Activated naive CD4-positive, alpha-beta T cell treated with Interleukin-2 at 50 U/mL for 16 hours (primary cell): ENCODE measurements at places on chromosomes 1 and 21.

GRCh38 chr1:81435175-81435574 lies 365.6 kb upstream of the ADGRL2 start:
- DNase-seq, result no peak

- DNase-seq, result no peak
These were observed 255.9 kb downstream of the LMO4 start for GRCh38 chr1:87584586-87584985.

- no peak for DNase-seq
These were observed 6.5 kb downstream of the CAPN2 start for GRCh38 chr1:223718850-223719249.

- no peak for DNase-seq
These were observed 23.8 kb downstream of the TSEN15 start for GRCh38 chr1:184075055-184076029.

DNA sequence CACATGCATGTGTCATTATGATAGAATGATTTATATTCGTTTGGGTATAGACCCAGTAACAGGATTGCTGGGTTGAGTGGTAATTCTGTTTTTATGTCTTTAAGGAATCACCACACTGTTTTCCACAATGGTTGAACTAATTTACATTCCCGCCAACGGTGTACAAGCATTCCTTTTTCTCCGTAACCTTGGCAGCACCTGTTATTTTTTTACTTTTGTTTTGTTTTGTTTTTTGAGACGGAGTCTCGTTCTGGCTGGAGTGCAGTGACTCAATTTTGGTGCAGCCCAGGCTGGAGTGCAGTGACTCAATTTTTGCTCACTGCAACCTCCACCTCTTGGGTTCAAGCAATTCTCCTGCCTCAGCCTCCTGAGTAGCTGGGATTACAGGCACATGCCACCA lies 8.5 kb upstream of the S100B start:
- no peak for DNase-seq

DNA sequence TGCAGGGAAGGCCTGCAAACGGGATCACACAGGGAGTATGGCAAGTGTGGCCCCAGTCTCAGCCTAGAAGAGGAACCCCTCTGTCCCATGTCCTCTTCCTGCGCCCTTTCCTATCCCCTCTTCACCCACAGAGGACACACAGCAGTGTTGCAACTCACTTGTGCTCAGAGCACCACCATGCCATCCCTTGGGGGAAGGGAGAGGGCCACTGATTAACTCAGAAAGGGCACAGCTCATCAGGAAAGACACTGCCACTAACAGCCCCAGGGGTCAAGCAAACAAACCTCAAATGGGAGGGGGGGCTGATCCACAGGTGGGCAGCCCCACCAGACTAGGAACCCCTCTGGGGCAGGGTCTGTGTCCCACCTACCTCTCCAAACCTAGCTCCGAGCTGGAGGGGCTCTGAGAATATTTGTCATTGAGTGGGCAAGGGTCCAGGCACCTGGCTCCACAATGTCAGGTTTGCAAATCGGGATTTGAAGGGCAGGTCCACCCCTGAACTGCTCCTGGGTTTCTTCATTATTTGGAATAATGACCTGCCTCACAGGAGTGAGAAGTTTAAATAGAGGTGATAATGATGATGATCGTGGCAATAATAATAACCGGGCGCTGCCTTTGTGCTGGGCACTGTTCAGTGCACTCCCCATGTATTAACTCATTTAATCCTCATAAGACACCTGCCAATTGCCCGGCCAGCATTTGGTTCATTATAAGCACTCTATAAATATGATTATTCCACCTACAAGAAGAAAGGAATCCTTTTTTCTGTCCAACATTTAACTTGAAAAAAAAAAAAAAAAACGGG lies 1.0 kb downstream of the ALDH4A1 start:
- no peak for DNase-seq

GRCh38 chr1:70025052-70025451 lies 180.3 kb downstream of the LRRC40 start:
- DNase-seq, result no peak

- DNase-seq, result no peak
These were observed 538.6 kb downstream of the DPYD start for GRCh38 chr1:97382206-97382605.
